Caki2 (cell line): ENCODE measurements at places on chromosomes 4 and X.
A peak's percentile ranks its signal among the peaks of the same experiment; 100 is the strongest.

GRCh38 chr4:147368948-147369347 is 111.9 kb upstream of the EDNRA start:
- no peak for DNase-seq

GRCh38 chrX:53556868-53557267 is 122.7 kb upstream of the HSD17B10 start:
- no peak for DNase-seq

DNA sequence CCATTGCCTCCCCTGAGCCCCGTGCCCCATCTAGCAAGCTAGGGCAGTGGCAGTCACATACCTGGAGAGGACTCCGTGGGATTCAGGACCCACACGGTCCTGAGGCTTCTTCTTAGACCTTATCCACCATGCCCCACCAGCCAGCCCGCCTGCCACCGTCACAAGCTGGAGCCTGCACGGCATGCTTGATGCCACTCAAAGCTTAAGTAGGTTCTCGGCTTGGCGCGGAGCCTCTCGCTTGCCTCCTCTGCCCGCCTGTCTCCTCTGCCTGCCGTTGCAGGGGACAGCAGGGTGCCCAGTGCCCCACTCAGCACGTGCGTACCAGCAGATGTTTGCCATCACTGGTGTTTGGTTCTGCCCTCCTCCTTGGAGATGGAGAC is 14.1 kb downstream of the PSAPL1 start:
- no peak for DNase-seq

GRCh38 chrX:38038501-38038900 is 32.1 kb downstream of the SYTL5 start:
- no peak for DNase-seq

GRCh38 chrX:76159453-76159852 is 13.4 kb upstream of the PBDC1 start:
- no peak for DNase-seq

DNA sequence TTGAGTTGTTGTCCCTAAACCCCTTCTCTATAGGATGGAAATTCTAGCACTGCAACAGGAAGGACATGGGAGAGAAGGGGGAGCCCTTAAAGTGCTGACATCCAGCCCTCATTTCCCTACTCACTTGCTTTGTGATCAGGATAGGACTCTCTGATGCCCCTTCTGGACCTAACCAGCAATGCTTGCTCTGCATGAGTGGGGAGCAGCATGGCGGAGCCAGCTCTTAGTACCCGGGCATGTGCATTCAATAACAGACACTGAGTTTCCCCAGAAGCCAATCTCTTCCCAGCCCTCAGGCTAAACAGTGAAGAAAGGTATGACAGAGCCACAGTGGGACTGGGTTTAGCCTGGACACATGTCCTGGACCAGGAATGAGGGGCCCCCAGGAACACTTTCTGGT is 14.0 kb downstream of the SOD3 start:
- no peak for DNase-seq

DNA sequence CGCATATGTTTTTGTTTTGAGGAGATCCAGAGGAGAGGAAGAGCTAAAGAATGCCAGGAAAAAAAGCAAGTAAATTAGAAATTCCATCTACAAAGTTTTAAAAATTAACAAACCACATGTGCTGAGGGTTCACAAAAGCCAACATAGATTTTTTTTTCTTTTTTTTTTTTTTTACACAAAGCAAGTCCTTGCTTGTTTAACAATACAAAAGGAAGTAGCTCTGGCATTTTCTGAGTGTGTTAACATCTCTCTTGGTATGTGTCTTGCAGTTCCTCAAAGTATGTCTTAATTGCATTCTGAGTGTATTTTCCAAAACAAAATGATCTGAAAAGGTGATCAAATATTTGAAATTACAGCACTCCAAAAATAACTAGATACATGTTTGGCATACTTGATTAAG is 1682.7 kb upstream of the AGA start:
- no peak for DNase-seq

DNA sequence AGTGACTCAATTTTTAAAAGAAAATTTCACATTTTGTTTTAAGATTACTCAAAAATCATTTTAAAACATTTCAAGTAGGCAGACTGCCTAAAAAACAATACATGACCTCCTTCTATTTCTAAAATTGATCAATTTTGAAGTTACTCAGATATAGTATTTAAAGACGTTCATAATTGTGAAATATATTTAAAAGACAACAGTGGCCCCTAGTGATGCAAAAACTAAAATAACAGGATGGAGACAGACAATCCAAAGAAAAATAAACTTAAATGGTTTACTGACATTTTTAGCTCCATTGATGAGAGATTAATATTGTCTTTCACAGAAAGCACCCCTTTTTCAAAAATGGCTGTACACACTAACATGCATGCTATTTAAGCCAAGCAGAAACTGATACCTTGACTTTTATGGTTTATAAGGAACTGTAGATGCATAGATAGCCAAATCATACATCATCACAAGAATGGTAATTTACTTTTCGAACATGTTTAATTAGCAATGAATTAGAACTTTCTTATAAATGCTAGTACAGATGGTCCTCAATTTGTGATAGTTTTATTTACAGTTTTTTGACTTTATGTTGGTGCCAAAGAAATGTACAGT is 69.8 kb upstream of the FAT4 start:
- DNase-seq = no peak

GRCh38 chr4:176791591-176792325 is 964 bp downstream of the VEGFC start:
- peak; percentile 51 for DNase-seq

- no peak for DNase-seq
These were observed 35.4 kb downstream of the GRXCR1 start for GRCh38 chr4:42927946-42928345.

- no peak for DNase-seq
These were observed 11.2 kb upstream of the PLAC8 start for GRCh38 chr4:83125738-83126141.

- no peak for DNase-seq
These were observed 3.2 kb downstream of the ACOX3 start for GRCh38 chr4:8437281-8437680.

DNA sequence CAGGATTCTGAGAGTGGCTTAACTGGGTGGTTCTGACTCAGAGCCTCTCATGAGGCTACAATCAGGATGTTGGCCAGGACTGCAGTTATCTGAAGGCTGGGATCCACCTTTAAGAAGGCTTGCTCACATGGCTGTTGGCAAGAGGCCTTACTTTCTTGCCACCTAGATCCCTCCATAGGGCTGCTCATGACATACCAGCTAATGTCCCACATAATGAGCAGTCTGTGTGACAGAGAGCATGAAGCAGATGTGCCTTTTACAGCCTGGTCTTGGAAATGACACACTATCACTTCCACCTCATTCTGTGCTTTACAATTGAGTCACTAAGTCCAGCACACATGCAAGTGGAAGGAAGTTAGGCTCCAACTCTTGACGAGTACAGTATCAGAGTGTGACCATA is 4.3 kb upstream of the RBM3 start:
- no peak for DNase-seq

GRCh38 chr4:106652095-106652494 is 283.5 kb upstream of the GIMD1 start:
- DNase-seq = no peak

DNA sequence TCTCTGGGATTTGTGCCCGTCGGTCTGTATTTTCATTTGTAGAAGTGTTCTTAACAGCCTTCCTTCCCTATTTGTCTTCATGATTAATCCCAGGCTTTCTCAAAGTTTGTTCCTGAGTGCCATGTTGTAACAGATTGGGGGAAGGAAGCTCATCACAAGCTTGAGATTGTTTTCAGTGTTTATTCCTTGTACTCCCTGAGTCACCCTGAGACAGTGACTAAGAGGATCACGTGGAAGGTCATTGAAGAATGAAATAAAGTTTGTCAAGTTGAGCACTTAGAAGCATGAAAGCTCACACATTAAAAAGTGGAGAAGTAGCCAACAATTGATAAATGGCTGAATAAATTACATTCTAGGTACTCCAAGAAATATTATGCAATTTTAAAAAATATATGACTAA is 153.5 kb upstream of the FAM241A start:
- DNase-seq = no peak

DNA sequence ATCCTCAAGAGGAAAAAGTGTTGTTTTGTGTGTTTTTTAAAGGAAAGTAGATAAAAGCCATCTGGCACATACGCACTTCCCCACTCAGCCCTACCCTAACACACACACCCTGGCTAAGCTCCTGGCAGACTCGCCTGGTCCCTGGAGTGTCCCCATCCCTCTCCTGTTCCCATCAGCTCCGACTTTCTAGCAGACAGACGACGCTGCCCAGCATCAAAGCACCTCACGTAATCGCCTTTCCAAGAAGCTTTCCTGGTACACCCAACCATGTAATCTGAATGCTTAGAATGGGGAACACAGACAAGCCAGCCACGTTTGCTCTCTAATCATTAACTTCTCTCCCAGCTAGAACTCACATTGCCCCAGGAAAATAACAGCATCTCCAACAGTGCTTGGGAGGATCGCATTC is 116.2 kb downstream of the AFAP1 start:
- DNase-seq = peak; percentile 65

- no peak for DNase-seq
These were observed 268.1 kb upstream of the SLITRK2 start for GRCh38 chrX:145549496-145549895.

GRCh38 chr4:56469489-56470210 is 2.2 kb downstream of the SRP72 start:
- no peak for DNase-seq

DNA sequence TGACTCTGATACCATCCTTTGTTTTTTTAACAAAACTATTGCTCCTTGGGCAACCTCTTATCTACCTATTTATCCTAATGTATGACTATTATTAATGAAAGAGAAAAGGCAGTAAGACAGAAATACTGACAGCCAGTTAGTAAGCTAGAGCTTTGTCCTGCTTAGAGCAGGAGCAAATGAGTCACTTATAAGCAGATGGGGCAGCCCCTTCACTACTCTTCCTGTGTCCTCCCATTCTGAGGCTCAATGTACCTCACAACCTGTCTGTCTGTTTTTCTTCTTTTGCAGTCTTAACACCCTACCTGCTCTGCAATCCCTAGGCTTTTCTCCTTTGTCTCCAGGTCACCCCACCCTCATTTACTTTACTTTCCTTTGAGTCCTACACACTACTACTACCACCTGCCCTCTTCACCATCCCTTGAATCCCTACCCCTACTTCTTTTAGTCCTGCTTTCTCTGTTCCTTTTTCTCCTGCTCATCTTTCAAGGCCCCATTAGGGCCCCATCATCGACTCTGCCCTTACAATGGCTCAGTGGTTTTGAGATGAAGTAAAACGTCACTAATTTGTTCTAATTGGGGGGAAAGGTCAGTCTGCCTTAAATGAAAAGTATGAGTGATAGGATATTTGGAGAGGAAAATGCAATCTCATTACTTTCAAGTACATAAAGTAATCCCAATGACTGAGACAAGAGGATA is 294.3 kb downstream of the GUCY2F start:
- no peak for DNase-seq

DNA sequence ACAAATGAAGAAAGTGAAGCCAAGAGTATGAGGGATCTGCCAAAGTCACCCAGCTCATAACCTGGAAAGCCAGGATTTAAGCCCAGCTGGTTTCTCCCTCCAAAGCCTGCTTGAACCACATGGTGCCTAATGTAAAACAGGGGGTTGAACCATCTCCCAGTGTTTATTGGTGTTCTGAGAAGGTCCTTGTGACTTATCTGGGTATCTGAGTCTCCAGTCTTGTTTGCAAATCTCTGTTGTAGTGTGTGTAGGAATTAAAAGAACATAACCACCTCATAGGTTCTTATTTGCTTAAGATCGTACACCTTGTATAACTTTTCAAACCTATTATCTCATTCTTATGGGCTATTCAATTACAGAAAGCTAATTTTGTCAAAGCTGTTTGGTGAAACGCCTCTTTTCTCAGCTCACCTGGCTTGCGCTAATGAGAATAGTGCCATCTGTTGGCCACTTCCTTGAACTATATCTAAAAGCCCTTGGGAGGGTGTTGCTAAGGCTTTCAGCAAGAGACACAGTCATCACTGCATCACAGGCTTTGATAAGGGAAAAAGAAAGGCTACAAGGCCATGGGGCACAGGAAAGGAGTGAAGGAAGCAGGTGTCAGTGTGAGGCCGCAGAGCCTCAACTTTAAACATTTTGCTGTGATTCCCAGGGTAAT is 34.0 kb downstream of the ETDB start:
- DNase-seq = peak; percentile 64

- DNase-seq = peak; percentile 16
These were observed 428.2 kb downstream of the ADAM29 start for GRCh38 chr4:175346376-175346775.

- no peak for DNase-seq
These were observed 175.3 kb upstream of the PCDH18 start for GRCh38 chr4:137707626-137708025.
